ENCODE measurements at places on chromosomes 13 and 19.

GRCh38 chr13:113552786-113553434, 31.6 kb upstream of the TFDP1 start:
- DNase-seq, result no peak

DNA sequence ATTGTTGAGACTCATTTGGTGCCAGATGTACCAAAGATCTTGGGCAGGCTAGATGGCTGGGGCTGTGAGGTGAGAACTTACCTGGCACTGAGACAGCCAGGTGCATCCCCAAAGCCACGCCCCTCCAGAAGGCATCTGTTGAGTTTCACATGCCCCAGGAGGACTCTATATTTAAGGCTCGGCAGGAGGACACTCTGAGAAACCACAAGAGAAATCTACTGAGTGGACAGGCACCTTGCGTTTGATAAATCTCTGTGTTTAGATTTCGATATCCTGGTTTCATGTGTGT, 197.9 kb upstream of the ZNF536 start:
- DNase-seq, result no peak

GRCh38 chr19:37172368-37173366, at the start of gene ZNF585A:
Gene ZNF585A, minus strand, starts transcription at chr19:37172695. Its CDS starts 2,785 bp downstream, at chr19:37169910.
- DNase-seq, result peak; percentile 98

- no peak for DNase-seq
Observed at GRCh38 chr19:1538978-1539377, 15.1 kb downstream of the PLK5 start.

- DNase-seq, result no peak
Observed at GRCh38 chr19:11460207-11460606, 20.6 kb downstream of the ELAVL3 start.

Data from cardiac fibroblast (primary cell).